Stimulated activated CD8-positive, alpha-beta memory T cell treated with anti-CD3 and anti-CD28 coated beads, Interleukin-4, amount 100 ng/mL, for 1 hour (primary cell): ENCODE measurements at places on chromosomes 2 and 18.

DNA sequence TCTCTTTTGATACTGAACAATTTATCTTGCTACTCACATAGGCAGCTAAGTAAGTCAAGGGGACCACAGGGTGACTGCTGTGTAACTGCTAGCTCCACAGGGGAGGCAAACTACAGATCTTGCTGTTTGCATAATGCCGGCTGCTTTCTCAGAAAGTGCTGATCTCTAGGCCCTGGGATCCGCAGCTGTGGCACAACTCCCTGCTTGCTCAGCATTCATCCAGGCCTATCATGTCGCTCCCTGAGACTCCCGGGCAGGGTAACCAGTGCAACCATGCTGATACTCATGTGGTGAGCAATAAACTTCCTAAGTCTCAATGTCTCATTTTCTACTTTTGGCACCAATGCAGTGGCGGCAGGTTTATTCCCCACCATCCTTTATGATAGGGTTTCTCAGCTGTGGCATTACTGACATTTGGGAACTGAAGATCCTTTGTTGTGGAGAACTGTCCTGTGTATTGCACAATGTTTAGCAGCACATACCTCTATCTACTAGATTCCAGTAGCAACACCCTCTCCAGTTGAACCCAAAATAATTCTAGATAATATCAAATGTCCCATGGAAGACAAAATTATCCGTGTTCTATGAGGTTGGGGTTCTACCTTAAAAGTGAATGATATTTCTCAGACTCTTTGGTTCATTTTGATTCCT, 1101.3 kb downstream of the LRP1B start:
- no peak for DNase-seq

DNA sequence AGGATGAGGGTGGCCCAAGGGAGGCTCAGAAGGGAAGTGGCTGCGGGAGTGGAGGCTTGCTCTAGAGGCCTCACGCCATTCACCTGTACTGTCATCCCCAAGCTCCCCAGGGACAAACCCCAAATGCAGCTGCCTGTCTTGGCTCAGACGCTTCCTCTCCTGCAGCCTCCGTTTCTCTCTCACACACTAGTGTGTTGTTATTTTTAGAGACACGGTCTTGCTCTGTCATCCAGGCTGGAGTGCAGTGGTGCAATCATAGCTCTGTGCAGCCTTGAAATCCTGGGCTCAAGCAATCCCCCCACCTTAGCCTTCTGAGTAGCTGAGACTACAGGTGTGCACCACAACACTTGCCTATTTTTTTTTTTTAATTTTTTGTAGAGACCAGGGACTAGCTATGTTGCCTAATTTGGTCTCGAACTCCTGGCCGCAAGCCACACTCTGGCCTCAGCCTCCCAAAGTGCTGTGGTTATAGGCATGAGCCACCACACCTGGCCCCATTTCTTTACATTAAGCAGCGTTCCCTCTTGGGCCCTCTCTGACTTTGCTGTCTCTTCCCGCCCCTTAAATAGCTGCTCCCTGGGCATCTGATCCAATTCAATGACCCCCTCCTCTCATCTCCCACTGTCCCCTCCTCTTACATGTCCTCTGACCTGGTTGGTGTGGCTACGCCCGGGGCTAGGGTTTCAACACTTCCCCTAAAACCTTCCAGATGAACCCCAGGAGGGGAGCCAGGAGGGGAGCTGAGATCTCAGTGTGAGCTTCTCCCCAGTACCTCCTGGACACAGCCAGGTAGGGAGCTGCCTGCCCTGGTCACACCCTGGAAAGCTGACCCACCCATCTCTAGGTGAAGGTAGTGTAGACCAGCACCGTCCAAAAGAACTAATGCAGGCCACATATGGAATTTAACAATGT, 24.0 kb upstream of the LOXHD1 start:
- no peak for DNase-seq

DNA sequence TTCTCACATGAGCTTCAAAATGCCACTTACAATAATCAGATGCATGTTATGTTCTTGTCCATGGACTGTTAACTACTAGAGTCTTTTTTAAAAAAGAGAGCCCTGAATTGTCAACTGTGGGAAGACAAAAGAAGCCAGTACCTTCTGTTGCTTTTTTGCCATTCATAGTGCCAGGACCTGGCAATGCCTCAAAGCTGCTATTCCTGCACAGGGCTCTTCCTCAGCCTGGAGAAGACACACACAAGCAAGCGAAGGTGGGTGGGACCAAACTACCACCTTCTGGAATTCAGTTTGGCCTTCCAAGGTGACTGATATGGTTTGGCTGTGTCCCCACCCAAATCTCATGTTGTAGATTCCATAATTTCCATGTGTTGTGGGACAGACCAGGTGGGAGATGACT, 160.6 kb downstream of the AFF3 start:
- no peak for DNase-seq

DNA sequence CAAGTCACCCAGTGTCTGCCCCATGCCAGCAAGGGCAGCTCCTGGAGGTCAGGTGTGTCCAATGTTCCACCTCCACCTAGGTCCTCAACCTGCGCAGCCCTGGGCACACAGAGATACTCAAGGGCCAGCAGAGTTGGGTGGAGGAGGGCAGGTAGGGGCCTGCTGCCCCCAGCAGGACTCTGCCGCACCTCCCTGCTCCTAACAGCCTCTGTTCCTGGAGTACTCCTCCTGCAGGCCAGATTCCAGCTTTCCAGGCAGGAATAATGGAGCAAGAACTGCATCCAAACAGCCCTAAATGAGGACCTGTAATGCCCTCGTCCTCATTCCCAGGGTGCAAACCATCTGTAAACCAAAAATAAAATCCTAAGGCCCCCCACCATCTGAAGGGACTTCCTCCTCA, 44.4 kb upstream of the ACAA2 start:
- no peak for DNase-seq

GRCh38 chr18:57539702-57540101, 46.8 kb downstream of the FECH start:
- DNase-seq = no peak
